PC-3 (cell line): ENCODE measurements at places on chromosomes 11 and 22.

DNA sequence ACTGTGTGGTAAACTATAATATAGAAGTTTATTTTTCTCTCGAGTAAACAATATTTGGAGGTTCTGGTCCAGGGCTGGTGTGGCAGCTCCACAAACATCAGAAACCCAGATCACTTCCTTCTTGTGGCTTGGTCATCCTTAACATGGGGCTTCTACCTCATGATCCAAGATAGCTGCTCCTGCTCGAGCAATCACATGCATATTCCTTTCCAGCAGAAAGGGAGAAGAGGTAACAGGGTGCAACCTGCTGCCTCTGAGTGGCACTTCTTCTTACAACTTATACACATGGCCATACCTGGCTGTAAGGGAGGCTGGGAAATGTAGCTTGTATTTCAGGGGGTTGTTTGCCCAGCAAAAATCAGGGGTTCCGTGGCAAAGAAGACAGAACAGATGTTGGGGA lies 44.6 kb upstream of the SYT7 start:
- H3K36me3 ChIP-seq = no peaks in the 10 kb centered on the region
- peaks cover 23% of the 10 kb centered on the region for H3K4me1 ChIP-seq
- DNase-seq = no peak
- no peak overlapping the region for H3K4me3 ChIP-seq
- H3K27me3 ChIP-seq = no peaks in the 10 kb centered on the region

DNA sequence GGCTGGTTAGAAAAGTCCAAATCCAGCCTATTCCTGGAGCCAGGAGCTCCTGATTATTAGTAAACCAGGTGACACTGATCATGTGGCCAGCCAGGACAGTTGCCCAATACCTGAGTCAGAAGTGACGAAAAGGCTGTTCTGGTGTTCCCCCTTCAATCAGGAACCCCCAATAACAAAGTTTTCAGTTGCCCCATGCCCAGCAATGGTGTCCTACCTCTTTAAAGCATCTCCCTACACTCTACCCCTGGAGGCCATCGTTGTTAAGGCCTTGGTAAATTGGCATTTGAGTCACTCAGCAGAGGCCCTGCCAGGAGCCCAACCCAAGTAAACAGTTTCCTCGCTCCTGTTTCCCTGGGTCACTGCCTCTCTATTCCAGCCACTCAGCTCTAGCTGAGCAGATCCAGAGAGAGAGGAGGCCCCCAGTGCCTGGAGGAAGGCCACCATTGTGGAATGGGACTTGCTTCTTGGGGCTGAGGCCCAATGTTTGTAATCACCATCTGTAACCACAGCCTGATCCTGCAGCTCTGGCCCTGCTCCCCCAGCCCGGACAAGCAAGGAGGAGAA lies 25.0 kb downstream of the ARHGAP1 start:
- H3K27ac ChIP-seq = peak overlapping the region; percentile 38
- no peaks in the 10 kb centered on the region for H3K27me3 ChIP-seq
- peaks cover 13% of the 10 kb centered on the region for H3K4me1 ChIP-seq
- H3K36me3 ChIP-seq = peaks cover 8% of the 10 kb centered on the region; the same call in 1 of the 2 replicates
- no peak overlapping the region for H3K4me3 ChIP-seq

GRCh38 chr11:124812876-124813275 lies 12.7 kb upstream of the MSANTD2 start:
- no peak overlapping the region; the same call in 1 of the 2 replicates for H3K4me3 ChIP-seq
- H3K27me3 ChIP-seq = no peaks in the 10 kb centered on the region

DNA sequence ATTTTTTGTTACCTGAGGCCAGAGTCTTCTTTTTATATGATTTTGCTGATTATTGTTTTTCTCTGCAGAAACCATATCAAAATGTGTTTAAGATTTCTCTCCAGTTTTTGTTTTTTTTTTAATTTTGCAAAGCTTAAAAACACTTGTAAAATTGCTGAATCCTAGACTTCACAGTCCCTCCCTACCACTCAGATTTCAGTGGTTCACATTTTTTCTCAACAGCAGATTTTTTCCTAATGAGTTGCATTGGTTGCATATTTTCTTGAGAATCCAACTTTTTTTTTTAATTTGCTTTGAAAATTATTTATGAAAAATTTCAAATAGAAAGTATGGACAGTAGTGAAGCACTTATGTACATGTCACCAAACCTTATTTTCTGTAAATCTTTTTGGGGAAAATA lies 5.8 kb downstream of the ARL14EP start:
- no peak for DNase-seq
- H3K27ac ChIP-seq = no peak overlapping the region

- H3K27ac ChIP-seq = no peak overlapping the region
- no peaks in the 10 kb centered on the region for H3K27me3 ChIP-seq
- no peak for DNase-seq
- peaks cover 17% of the 10 kb centered on the region for H3K4me1 ChIP-seq
- H3K4me3 ChIP-seq = no peak overlapping the region
These were observed 161.0 kb downstream of the FCHSD2 start for GRCh38 chr11:72981080-72981479.

DNA sequence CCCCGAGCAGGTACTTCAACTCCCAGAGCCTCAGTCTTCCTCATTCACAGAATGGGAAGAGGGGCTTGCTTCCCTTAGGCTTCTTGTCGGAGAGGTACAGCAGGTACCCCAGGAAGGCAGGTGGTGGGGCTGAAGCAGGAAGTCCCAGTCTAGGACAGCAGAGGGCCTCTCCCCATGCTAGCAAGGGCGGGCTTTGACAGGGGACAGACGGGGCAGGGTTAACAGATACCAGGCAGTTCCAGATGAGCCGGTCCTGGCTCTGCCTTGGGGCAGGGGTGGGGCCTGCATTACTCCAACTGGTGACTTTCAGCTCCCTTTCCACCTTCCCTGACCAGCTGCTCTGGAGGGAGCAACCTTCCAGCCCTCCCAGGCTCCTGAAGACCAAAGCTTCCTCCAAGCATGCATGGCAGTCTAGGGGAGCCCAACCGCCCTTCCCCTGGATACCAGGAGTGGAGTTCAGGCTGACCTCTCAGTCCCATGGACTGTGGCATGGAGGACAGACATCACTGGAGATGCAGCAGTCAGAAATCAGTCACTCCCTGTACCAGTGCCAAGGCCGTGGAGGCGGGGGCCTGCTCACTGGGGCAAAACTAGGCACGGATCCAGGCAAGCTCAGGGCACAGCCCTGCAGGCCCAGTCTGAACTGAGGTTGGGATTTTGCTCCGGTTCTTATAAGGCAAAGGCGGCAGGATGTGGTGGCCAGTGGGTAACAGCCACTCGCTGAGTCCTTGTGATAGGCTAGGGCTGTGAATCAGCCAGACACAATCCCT lies 60.5 kb downstream of the NAT10 start:
- peak; percentile 81 for DNase-seq
- peak overlapping the region; percentile 86 for H3K27ac ChIP-seq
- peak overlapping the region; percentile 40; the same call in 1 of the 2 replicates for H3K4me3 ChIP-seq
- H3K36me3 ChIP-seq = no peaks in the 10 kb centered on the region
- peaks cover 39% of the 10 kb centered on the region for H3K4me1 ChIP-seq

- no peak overlapping the region for H3K4me3 ChIP-seq
- H3K27me3 ChIP-seq = no peaks in the 10 kb centered on the region
- DNase-seq = peak; percentile 76
These were observed 59.8 kb downstream of the TMEM135 start for GRCh38 chr11:87097582-87097981.

DNA sequence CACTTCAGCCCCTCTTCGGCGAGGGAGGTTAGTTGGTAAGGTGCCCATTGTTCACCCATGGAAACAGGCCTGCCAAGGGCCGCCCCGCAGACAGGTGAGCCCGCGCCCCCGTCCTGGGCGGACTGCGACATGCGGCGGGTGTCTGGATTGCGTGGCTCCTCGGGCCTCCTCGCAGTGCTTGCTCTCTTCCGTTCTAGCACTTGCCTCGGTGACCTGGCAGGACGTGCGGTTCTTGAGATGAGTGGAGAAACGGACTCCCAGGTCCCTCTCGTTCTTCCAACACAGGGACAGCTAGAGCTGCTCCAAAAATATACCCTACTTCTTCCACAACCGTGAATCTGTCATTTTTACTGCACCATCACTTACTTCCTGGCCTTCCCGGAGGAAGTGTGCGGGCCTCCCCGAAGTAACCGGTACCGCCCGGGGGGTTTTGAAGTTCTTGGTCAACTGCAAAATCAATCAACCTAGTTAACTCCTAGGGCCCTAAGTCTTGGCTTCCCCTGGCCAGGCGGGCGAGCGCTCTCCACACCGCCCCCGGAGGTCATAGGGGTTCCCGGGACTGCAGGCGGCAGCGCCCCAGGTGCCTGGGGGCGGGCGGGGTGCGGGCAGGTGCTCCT lies 745 bp upstream of the ZBTB44 start:
- H3K27ac ChIP-seq = no peak overlapping the region
- H3K4me1 ChIP-seq = peaks cover 19% of the 10 kb centered on the region
- H3K27me3 ChIP-seq = no peaks in the 10 kb centered on the region
- no peak for DNase-seq
- no peaks in the 10 kb centered on the region for H3K36me3 ChIP-seq

GRCh38 chr11:8242118-8242475 lies 21.6 kb downstream of the LMO1 start:
- H3K4me3 ChIP-seq = no peak overlapping the region
- 0 out of 2 replicates have a peak, but pooled peaks cover 18% of the 10 kb centered on the region for H3K27me3 ChIP-seq
- no peaks in the 10 kb centered on the region for H3K36me3 ChIP-seq
- H3K4me1 ChIP-seq = no peaks in the 10 kb centered on the region

DNA sequence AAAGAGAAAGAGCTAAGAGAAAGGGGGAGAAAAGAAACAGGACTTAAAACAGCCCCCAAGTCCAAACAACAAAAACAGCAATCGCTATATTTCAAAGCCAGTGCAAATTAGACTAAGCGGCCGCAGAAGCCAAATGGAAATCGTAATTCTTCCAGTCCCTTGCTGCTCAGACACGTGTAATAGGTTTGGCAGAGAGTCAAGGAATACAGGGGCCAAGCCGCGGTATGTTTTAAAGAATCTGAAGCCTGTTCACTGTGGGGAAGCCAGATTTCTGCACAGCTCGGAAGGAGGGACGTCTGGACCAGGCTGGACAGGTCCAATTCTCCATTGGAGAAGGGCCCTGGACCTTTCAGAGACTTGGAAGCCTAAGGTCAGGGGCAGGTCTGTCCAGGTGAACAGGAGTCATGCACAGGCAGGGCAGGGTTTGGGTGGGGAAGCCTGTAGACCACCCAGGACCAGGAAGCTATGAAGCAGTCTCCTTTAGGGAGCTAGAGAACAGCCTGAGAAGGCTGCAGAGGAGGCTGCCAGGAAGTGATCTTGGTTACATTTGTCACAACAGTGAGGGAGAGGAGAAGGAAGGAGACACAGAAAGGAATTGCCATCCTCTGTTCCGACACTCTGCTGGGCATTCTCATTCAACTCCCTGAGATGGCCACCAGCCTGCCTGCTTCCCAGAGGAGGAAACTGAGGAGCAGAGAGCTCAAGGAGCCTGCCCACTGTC lies 265.5 kb upstream of the ISX start:
- no peaks in the 10 kb centered on the region for H3K4me1 ChIP-seq
- no peaks in the 10 kb centered on the region for H3K36me3 ChIP-seq
- no peak overlapping the region for H3K27ac ChIP-seq
- no peak for DNase-seq
- no peak overlapping the region for H3K4me3 ChIP-seq

DNA sequence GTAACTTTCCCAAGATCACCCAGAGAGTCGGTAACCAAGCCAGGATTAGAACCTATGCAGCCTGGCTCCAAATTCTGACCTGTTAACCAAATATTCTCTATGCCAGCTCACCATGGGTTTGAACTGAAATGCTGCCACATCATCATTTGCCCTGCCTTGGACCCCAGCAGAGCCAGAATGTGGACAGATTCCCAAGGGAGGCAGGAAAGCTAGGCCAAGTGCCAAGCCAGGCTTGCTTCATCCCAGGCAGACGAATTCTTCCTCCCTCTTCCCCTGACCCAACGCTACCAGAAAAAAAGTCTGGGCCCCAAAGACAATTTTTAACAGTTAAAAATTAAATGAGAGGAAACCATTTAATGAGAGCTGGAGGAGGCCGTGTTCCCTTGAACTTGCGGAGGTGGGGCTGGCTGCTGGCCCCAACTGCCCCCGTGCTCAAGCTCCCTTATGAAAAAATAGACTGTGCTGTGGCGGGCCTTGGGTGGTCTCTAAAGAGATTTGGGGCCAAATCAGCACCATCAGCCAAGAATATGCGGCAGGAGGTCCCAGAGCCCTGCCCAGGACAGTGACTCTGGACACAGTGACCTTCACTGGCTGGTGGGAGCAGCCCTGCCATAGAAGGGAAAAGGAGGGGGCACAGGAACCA lies 184.1 kb upstream of the SYT13 start:
- H3K36me3 ChIP-seq = no peaks in the 10 kb centered on the region

GRCh38 chr11:35897019-35897418 lies 46.8 kb upstream of the LDLRAD3 start:
- H3K27ac ChIP-seq = no peak overlapping the region
- H3K27me3 ChIP-seq = no peaks in the 10 kb centered on the region
- DNase-seq = no peak
- no peak overlapping the region for H3K4me3 ChIP-seq

- H3K4me1 ChIP-seq = no peaks in the 10 kb centered on the region
- H3K27me3 ChIP-seq = no peaks in the 10 kb centered on the region
- H3K36me3 ChIP-seq = peaks cover 31% of the 10 kb centered on the region
- no peak overlapping the region for H3K27ac ChIP-seq
- H3K4me3 ChIP-seq = no peak overlapping the region
- no peak for DNase-seq
These were observed 59.6 kb downstream of the FAR1 start for GRCh38 chr11:13728076-13728475.

- no peaks in the 10 kb centered on the region for H3K27me3 ChIP-seq
- H3K27ac ChIP-seq = no peak overlapping the region
- DNase-seq = no peak
These were observed 8.0 kb upstream of the SF1 start for GRCh38 chr11:64786308-64786707.

DNA sequence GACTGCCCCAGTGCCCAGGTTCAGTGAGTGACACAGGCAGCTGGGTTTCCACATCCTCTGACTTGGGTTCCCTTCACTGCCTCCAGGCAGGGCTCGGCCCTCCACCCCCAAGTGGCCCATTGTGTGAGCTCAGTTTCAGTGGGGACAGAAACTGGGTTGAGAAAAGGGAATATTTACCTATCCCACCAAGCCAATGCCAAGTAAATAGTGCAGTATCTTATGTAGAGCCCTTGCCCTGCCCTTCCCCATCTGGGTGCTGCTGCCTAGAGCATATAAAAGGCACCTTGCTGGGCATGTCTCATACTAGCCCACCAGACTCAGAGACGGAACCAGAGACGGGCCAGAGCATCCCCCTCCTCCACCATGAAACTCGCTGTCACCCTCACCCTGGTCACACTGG lies at the start of gene SCGB1A1:
Gene SCGB1A1 (plus strand): TSS at position 301 of the 400 bp plus-strand sequence. CDS start 63 bp downstream, at position 364.
- no peak within 1 kb of the TSS for H3K27ac ChIP-seq
- no peak for DNase-seq
- no peaks in the 10 kb centered on the region for H3K4me1 ChIP-seq

DNA sequence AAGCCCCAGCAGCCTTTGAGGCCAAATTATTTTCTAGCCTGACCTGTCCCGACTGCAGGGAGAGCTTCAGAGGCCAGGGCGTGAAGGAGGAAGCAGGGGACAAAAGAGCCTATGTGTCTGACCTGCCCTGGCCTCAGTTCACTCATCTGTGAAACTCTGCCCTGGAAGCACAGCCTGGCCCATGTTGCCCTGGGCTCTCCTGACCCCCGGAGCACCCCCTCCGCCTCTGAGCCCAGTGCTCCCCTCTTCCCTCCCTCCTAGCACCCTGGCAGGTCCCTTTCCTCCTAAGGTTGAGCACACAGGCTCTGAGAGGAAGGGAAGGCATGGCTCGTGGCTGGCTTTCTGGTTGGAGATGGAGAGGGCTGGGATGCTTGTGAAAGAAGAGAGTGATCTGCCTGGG lies 3.4 kb upstream of the A4GALT start:
- H3K27ac ChIP-seq = no peak overlapping the region
- peaks cover 7% of the 10 kb centered on the region for H3K27me3 ChIP-seq
- H3K4me1 ChIP-seq = peaks cover 6% of the 10 kb centered on the region; the same call in 1 of the 2 replicates
- H3K4me3 ChIP-seq = no peak overlapping the region
- H3K36me3 ChIP-seq = no peaks in the 10 kb centered on the region
